Effector CD4-positive, alpha-beta T cell (primary cell): ENCODE measurements at places on chromosomes 1 and 21.
A peak's percentile ranks its signal among the peaks of the same experiment; 100 is the strongest.

- no peak for DNase-seq
Measured at GRCh38 chr1:165842671-165843129, 15.3 kb downstream of the UCK2 start.

GRCh38 chr21:28235169-28235895 lies 757.3 kb downstream of the LTN1 start:
- no peak for DNase-seq

DNA sequence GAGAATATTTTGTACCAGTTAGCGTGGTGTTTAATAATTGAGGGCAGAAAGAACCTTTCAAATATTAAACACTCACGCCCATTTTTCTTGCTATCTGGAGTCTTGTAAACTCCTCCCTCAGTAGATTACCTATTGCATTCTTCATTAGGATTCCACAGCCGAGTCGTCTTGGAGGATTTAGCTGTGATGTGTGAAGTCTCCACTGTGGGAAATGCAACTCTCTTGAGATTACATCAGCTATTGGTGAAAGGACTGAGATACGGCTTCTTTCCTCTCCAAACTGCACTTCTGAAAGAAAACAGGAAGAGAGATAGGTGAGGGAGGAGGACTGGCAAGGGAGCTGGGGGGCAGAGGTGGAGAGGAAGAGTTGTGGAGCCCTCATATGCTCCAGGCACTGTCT lies 36.1 kb downstream of the ACTA1 start:
- no peak for DNase-seq

DNA sequence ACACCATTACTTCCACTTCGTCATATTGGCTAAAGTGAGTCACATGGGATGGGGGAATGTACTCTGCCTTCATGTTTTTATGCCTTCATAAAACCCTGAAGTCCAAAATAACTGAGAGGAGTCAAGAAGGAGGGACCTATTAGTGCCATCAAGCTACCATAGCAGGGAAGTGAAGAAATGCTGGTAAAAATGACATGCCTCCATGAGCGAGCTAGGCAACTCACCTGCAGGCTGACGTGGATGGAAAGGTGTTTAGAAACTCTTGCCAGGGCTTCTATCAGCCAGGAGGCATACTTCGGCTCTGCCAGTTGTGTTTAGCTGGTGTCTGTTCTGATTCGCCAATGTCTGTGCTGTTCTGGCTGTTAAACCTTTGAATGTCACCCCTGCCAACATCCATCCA lies 424.4 kb upstream of the USP24 start:
- no peak for DNase-seq

DNA sequence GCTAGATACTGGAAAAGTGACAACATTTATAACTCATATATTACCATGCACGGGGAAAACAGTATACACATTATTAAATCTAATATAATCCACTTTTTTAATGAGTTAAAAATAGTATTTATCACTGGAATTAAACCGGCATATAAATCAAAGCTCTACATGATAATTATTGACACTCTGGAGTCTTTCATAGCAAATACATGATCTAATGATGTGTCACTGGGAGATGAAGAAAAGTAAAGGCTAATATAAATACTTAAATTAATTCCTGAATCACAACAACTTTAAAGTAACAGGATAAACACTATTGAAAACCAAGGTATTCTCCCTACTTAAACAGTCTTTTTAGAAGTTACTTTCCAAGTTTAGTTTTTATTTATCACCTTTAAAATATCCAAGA lies 52.4 kb upstream of the ASPM start:
- DNase-seq, result no peak

GRCh38 chr1:190474650-190475211 lies 2.9 kb downstream of the BRINP3 start:
- no peak for DNase-seq

GRCh38 chr21:42148097-42148496 lies 70.8 kb upstream of the ABCG1 start:
- DNase-seq, result no peak

- DNase-seq, result no peak
Measured at GRCh38 chr21:31912501-31912900, 39.7 kb downstream of the HUNK start.

DNA sequence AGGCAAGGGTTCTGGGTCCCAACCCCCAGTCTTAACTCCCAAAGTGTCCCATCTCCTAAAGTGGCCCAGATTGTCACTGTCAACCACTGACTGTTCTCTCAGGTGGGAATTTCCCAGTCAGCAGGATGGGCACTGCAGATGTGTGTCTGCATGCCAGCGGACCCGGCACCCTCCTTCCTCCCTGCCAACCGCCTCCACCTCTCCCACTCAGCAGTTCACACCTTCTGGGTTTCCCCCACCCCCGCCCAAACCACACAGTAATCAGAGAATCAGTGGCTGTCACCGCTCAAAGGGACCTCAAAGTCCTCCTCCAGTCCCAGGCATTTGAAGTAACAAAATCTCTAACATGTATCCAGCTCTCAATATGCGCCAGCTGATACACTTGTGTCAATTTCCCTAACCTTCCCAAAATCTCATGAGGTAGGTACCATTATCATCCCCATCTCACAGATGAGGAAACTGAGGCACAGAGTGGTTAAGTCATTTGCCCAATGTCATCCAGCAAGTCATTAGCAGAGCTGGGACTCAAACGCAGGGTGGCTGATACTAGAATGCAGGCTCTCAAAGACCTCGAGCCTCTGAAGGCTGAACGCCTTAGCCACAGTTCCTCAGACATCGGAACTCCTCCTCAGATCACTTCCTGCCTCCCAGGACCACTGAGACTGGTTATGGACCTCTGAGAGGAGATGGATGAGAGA lies 4.8 kb downstream of the RUNX3 start:
- DNase-seq, result peak; percentile 84

DNA sequence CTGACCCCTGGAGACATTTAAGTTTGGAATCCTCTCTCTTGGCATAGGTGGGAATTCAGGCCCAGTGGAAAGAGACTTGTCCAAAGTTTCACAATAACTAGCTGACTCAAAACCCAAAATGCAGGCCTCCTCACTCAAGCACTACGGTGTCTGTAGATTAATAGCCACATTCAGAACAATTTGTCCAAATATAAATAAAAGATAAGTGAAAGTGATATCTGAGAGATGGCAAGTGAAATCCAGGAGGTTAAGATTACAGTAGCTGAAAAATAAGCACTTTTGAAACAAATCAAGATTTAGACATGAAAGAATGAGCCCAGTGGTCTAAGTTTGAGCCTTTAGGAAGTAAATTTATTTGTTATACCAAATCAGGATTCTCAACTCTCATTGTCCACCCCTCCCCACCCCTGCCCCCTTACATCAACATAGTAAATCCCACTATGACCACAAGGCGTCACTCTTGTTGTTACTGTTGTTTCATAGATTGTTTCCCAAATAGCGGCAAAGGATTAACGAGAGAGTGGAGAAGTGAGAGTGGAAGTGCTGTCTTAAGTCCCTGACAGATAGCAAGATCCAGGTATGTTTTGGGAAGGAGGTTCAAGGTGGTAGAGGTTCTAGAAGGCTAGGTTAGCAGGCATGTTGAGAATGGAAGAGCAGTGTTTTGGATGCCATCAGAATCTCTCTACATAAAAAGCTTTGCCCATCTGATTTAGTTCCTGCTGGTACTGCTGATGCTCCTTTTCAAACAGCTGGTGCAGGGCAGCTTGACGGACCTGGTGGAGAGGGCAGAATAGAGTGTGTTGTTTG lies 7.1 kb upstream of the TPM3 start:
- DNase-seq, result peak; percentile 33

- DNase-seq, result no peak
Measured at GRCh38 chr1:100622037-100622436, 84.1 kb downstream of the GPR88 start.

DNA sequence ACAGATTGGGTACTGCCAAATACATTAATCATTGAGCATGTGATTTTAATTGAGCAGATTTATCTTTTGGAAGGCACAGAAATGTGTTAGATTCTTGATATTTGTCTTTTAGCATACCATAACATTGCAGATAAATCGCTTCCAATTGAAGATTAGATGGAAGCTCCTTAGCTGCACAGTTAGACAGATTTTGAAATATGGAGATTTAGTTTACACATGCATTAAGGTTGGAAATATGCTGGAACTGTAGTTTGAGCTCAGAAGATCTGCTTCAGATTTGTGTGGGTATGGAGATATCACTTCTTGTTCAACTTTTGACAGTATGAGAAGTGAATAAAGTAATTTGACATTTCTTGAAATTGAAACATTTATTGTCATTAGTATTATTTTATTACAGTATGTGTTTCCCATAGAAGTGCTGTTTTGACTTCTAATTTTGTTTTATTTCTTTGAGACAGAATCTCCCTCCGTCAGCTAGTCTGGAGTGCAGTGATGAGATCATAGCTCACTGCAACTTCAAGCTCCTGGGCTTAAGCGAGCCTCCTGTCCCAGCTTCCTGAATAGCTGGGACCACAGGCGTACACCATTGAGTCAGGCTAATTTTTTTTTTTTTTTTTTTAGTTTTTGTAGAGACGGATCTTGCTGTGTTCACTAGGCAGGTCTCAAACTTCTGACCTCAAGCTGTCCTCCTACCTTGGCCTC lies 29.1 kb downstream of the THRAP3 start:
- DNase-seq, result no peak

- DNase-seq, result no peak
Measured at GRCh38 chr1:4676253-4676652, 21.8 kb downstream of the AJAP1 start.

DNA sequence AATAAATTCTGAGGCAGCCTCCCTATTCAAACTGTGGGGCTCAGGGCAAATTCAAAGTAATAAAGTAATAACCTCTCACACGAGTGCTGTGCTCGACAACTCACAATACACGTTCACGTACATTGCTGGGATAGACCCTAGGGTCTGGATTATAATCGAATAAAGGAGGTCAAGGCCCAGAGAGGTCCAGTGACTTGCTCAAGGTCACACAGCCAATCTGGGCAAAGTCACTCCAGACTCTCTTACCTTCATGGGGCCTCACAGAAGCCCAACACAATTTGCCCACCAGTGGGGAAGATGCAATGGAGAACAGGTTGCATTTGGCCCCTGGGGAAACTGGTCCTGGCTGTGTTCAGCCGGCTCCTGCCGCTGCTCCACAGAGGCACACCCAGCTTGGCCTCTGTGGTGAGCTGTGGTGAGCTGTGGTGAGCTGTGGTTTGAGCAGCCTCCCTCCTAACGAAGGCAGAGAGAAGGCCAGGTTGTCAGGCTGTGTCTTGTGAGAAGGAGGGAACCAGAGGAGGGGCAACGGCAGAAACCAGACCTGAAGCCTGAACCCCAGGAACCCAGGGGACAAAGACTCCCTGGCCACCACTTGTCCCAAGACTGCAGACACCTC lies 35.1 kb downstream of the NUAK2 start:
- DNase-seq, result peak; percentile 45

DNA sequence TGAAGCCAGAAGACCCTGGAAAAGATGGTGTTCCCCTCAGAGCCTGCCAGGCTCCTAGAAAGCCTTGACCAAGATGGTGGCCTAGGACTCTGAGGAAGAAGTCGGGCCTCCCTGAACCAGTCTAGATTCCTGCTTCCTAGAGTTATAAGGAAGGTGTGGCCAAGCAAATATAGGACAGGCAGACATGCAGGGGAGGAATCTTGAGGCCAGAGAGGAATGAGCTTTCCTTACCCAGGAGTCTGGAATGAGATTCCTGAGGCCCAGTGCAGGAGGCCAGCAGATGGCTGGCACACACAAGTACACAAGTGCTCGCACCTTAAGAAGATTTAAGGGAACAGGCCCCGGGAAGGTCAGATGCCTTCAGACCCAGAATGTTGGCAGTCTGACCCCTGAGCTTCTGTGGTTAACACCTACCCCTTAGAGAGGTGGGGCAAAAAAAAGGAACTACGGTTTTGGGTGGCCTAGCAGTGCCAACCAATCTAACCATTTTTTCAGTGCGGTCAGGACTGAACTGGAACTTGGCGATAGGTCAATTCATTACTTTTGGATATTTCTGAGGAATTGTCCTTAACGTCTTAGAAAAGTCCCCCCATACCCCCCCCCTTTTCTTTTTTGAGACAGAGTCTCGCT lies 73.3 kb downstream of the MDM4 start:
- DNase-seq, result no peak

- DNase-seq, result no peak
Measured at GRCh38 chr1:62823556-62823955, 39.6 kb downstream of the ATG4C start.

- DNase-seq, result no peak
Measured at GRCh38 chr1:84712276-84712874, 22.1 kb upstream of the SSX2IP start.
